ENCODE measurements at places on chromosomes 13 and 19. TPM values are rescaled to one million over a fixed set of nuclear protein-coding genes. Genes with fewer than 3 reads are reported as not detected.

The RPS28 gene
- total RNA-seq = 105 TPM

DNA sequence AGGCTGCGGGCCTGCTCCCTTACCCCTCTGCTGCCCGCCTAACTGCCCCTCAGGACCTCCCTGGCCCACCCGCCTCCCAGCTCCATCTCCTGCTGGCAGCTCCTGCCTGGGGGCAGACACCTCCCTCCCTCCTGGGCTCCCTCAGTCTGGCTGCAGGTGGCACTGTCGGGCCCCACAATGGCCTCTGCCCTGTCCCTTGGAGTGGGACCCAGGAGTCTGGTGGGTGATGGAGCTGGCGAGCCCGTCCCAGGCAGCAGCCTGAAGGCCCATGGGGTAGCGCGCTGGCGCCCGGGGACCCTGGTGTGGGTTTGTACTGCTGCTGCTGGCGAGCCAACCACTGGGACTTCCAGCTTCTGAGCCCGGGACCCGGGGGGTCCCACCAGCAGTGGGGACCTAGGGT, 83.6 kb downstream of the KDM4B start:
- DNase-seq = no peak

The ONECUT3 gene
- not detected for total RNA-seq

DNA sequence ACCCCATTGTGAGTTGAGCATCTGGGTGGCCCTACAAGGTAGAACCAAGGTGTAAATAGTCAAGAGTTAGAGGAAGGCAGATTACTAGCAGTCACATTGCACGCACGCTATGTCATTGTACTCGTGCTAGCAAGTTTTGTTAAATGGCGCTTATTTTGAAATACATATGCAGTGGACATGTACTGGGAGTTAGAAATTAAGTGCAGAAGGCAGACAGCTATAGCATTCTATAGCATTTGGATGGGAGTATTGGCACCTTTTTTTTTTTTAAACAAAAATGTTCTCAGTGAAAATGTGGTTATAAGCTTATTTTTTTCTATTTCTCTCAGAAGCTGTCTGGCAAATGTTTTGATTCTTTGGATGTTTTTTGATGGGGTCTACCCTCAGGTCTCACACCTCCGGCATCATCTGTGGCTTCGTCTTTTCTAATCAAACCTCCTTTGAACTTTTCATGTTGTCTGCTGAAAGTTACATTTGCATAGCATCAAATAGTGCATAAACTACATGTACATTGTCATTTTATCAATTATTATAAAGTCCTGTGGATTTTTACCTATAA, 68.1 kb downstream of the ARHGEF7 start:
- no peak for DNase-seq

- DNase-seq = no peak
Observed at GRCh38 chr13:114078461-114079451, 53.7 kb downstream of the RASA3 start.

GRCh38 chr13:112653071-112653470, 36.8 kb upstream of the ATP11A start:
- DNase-seq = no peak

DNA sequence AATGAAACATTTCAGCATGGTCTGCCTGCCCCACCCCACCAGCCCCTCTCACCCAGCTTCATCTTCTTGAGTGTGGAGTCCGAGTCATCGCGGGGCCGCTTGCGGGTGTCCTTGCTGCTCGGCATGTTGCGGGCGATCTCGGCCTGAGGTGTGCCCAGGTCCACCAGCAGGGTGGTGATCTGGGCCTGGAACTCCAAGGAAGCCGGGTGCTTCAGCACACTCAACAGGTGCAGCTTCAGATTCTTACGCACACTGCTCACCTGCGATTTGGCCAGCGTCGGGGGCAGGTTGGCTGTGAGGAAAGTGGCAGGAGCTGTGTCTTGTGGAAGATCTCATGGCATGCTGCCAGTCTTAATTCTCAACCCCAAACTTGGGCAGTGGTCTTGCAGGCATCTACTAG, 20.7 kb downstream of the SYMPK start:
- DNase-seq = no peak
